CD4-positive, CD25-positive, alpha-beta regulatory T cell (primary cell): ENCODE measurements at places on chromosomes 4 and X. TPM values are rescaled to one million over a fixed set of nuclear protein-coding genes. Genes with fewer than 3 reads are reported as not detected.

- no peak for DNase-seq
These were observed 24.0 kb downstream of the GIMD1 start for GRCh38 chr4:106344647-106344970.

DNA sequence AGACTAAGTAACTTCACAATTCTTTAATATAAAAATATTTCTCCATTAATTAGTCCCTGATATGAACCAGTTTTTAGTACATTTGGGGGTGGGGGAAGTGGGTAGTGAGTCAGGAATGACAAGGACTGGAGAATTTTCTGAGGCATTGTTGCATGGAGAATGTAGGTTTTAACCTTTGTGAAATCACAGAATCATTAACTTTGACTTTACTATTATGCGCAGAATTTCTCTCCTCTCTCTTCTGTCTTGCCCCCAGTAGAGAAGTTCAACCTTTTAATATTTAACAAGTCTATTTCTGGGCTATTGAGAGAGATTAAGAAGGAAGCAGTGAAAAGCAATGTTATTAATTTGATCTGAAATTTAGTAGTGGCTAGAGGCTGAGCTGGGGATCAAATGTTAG is 597.0 kb downstream of the PCDH18 start:
- DNase-seq = no peak

The EPGN gene
- polyA plus RNA-seq = not detected

The FAT4 gene
- polyA plus RNA-seq = not detected

The ACOX3 gene
- polyA plus RNA-seq = 22.0 TPM
